T-helper 17 cell (primary cell): ENCODE measurements at places on chromosomes 2 and 18. TPM values are rescaled to one million over a fixed set of nuclear protein-coding genes. Genes with fewer than 3 reads are reported as not detected.

DNA sequence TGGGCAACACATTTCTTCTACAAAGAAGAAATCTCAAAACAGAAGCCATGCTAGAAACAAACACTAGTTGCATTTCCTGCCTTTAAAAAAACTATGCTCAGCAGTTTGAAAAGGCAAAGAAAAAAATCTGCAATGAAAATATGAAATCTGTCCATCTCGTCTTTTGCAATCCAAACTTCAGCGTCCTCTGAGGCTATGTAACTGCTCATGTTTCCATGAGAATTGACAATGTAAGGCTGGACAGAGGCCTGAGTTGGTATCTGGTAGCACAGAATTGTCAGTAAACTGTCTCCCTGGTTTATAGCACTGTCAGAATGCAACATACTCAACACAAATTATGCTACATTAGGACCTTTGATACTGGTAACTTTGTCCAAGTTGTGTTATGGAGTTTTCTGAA is 429.9 kb downstream of the ARHGAP15 start:
- H3K27me3 ChIP-seq, result no peaks in the 10 kb centered on the region
- H3K36me3 ChIP-seq, result peaks cover 16% of the 10 kb centered on the region
- DNase-seq, result no peak

DNA sequence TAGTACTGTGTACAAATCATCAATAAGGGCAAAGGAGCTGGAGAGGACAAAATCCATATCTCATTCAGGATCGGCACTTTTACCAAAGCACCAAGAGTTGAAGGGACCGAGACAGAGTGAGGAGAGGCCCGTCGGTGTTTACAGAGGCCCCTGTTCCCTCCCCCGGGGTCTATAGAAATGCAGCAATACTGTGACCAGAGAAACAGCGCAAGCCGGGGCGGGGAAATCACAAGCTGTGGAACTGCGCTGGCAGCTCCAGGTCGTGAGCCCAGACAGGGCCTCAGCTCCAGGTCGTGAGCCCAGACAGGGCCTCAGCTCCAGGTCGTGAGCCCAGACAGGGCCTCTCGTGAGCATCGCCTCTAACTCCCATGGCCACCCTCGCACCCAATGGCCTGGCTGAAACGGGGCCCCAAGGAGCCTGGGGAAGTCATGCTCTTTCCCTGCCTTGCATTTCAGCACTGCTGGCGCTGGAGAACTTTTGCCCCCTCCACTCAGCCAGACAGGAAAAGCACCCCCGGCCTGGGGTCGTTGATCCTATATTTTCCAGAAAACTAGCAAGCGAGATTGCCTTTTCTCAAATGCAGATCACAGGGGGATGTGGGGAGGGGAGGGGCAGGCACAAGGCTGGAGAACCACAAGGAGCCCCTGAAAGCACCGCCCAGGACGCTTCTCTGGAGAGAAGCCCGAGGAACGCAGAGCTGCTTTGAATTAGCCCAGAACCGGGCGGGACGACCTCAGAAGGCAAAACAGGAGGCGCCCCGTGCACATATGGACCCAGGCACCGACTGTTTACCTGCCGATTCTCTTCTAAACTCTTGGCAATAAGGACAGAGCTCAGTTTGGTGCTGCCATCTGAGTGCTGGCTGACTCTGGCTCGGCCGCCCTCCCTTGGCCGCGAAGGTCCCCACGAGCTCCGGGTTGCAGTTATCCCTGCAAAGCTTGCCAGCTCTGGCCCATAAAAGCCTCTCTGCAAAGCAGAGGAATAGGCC is 223.7 kb downstream of the ACKR3 start:
- peaks cover 3% of the 10 kb centered on the region for H3K36me3 ChIP-seq
- no peak overlapping the region for H3K4me3 ChIP-seq
- peaks cover 40% of the 10 kb centered on the region for H3K27me3 ChIP-seq

Gene UGT1A3
- total RNA-seq, result not detected

- peak overlapping the region; percentile 27 for H3K27ac ChIP-seq
- H3K4me1 ChIP-seq, result peaks cover 5% of the 10 kb centered on the region
- H3K36me3 ChIP-seq, result no peaks in the 10 kb centered on the region
- DNase-seq, result no peak
- no peak overlapping the region for H3K4me3 ChIP-seq
Observed at GRCh38 chr18:3319399-3319798, 57.5 kb downstream of the MYL12B start.

DNA sequence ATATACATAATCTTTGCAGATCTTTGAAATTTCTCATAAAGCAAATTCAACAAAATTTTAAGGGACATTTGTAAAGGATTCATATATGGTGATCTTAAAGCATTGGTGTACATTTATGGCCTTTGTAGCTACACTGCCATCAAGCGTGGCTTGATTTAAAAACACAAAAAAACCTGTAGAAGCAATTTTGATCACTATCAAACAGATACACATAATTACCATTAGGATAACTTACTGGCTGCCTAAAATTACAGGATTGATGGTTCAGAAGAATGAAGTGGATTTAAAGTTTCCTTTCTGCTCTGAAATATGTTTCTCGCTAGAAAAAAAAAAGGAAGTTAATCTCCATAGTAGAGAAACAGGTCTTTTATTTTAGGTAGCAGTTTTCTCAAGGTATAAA is 31.4 kb downstream of the MAPRE2 start:
- no peak overlapping the region for H3K4me3 ChIP-seq
- H3K4me1 ChIP-seq, result peaks cover 30% of the 10 kb centered on the region
- peak overlapping the region; percentile 4 for H3K27ac ChIP-seq
- H3K27me3 ChIP-seq, result no peaks in the 10 kb centered on the region
- H3K36me3 ChIP-seq, result peaks cover 7% of the 10 kb centered on the region
